NCI-H1694 treated with DMSO at 0.1 percent for 48 hours (cell line): ENCODE measurements at places on chromosomes 12 and 14.
A peak's percentile ranks its signal among the peaks of the same experiment; 100 is the strongest.

DNA sequence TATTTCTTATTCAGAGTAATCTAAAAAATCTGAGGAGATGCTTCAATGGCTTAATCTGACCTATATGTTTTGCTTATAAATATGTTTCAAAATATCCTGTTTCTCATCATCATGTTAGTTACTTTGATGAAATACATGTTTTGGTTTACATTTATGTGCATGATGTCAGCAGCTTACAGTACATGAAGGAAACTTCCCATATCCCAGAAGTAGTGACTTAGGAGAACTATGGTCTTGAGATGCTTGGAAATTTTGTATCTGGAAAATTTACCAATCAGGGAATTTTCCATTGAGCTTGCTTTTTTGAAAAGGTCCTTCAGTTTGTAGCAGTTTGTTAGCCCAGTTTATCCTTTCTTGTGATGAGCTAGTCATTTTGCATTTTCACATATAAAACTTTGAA, 73.3 kb downstream of the RASSF8 start:
- DNase-seq: no peak

DNA sequence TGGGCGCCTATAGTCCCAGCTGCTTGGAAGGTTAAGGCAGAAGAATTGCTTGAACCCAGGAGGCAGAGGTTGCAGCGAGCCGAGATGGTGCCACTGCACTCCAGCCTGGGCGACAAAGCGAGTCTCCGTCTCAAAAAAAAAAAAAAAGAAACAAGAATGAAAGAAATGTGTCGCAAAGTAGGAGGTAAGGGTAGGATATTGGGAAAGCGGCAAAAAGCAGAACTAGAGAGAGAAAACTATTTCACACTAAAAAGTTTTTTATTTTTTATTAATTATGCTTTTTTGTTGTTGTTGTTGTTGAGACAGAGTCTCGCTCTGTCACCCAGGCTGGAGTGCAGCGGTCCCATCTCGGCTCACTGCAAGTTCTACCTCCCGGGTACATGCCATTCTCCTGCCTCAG, 17.7 kb downstream of the SBNO1 start:
- no peak for DNase-seq

GRCh38 chr14:89279649-89280232, 137.3 kb downstream of the FOXN3 start:
- DNase-seq: no peak

- peak; percentile 23 for DNase-seq
These were observed 185.6 kb upstream of the C14orf180 start for GRCh38 chr14:104393898-104394381.

DNA sequence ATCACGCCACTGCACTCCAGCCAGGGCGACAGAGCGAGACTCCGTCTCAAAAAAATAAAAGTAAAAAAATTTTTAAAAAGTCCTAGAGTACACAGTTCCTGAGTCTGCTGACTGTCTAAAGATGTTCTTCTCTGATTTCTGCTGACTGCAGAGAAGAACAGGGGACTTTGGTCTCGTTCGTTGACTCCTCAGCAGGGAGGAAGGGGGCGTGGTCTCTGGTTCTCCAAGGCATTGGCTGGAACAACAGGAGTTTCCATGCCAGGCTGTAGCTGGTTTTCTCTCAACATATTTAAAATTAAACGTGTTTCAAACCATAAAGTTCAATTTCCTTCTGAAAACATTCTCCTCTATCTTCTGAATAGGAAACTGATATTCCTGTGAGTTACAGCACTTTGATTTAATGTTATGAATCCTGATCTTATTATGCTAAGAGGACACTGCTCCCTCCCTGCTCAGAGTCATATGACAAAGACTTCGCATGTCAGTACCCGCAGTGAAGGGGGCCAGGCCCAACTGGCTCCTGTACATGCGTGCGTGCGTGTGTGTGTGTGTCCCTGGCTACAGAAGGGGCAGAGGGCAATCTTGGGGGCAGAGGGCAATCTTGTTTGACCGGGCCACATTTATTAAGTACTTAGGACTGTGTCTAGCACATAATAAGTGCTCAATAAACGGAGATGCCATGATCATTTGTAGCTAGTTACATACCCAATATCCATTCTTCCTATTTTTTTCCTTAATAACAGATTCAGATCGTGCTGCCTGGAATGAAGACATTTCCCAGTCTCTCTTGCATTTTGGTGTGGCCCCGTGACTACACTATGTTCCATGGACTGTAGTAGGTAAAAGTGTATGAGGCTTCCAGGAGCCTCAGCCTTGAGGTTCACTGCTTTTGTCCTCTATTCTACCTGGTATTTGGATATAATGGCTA, 16.5 kb upstream of the HNF1A start:
- no peak for DNase-seq

DNA sequence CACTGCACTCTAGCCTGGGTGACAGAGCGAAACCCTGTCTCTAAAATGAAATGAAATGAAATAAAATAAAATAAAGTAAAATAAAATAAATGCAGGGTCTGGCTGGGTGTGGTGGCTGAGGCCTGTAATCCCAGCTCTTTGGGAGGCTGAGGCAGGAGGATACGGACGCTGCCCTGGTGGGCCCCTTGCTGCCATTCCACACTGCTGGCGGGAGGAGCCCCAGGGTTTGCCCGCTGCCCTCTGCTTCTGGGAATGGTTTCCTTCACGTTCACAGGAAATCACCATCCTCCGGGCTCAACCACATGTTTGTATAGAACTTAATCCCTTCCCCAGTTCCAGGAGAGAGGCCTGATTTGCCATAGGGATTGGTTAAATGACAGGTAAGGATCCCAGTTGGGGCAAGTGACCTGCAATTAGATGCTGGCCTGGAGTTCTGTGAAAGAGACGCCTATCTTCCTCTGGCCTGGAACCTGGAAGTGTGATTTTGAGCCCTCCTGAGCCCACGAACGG, 29.3 kb downstream of the CALM1 start:
- no peak for DNase-seq

GRCh38 chr12:20822415-20822814, 11.9 kb downstream of the SLCO1B3 start:
- DNase-seq: no peak

- no peak for DNase-seq
These were observed 65.4 kb downstream of the TAOK3 start for GRCh38 chr12:118307069-118307954.

DNA sequence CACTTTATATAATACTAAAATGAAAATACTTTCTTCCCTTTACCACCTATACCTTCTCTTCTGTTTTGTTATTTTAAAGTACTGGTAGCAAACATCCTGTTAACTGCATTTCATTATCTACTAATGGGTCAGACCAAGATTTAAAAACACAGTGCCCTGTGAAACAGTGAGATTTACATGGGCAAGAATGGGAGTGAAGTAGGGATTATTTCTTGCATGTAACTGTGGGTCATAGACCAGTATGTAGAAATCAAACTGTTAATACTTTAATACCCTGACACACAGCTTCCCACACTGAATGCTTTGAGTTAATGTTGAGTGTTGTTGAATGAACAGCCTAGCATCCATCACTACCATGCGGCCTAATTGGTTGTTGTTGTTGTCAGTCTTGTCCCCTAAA, 61.6 kb downstream of the PLEKHA5 start:
- DNase-seq: no peak

- DNase-seq: no peak
These were observed 14.9 kb downstream of the CKB start for GRCh38 chr14:103507751-103508150.

GRCh38 chr14:86084097-86084496, 554.2 kb downstream of the FLRT2 start:
- peak; percentile 47 for DNase-seq

DNA sequence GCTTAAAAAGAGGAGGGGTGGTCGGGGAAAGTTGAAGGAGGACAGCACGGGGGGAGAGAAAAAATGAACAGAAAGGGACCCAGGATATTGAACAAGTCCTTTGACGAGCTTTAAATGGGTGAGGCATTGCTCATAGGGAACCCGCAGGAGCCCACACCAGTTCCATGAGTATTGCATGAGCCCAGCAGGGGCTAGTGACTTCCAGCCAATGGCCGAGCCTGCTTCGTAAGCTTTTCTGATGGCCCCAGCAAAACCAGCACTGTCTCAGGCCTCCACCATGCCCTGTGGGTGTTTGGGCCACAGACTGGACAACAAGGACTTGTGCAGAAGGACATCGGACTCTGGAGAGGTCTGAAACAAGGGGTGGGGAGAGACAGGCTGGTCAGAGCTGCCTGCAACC, 109.5 kb downstream of the ZFP36L1 start:
- DNase-seq: no peak

DNA sequence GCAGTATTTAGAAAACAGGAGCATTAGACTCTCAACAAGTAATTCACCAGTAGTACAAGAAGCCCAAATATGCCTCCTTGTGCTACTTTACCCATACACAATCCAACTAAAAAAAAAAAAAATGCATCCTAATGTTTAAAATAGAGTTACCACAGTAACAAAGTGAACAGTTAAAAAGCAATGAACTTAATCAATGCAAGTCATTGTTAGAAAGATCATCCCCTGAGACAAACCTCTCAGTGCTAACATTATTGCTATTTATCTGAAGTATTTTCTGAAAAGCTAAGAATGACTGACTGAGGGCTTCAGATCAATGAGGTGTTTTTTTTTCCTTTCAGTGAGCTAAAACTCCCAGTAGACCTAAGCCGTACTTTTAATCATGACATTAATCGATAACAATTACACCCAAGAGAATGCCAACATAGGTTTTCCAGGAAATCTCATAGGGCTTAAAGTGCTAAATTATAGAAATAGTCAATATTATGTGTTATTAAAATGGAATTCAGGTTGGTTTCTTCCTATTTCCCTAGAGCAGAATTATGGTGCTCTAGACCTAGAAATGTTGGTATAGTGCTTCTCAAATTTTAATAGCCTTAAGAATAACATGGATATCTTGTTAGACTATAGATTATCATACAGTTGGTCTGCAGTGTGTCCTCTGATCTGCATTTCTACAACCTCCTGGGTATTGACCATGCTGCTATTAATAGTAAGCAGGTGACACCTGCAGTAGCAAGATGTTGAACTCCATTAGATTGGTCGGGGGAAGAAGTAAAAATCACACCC, 123.0 kb downstream of the PRKD1 start:
- no peak for DNase-seq

DNA sequence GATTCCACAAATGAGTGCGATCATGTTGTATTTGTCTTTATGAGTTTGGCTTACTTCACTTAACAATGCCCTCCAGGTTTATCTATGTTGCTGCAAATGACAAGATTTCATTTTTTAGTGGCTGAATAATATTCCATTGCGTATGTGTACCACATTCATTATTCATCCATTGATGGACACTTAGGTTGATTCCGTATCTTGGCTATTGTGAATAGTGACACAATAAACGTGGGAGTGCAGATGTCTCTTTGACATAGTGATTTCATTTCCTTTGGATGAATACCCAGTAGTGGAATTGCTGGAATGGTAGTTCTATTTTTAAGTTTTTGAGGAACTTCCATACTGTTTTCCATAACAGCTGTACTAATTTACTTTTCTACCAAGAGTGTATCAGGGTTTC, 23.5 kb downstream of the AKAP6 start:
- DNase-seq: no peak

DNA sequence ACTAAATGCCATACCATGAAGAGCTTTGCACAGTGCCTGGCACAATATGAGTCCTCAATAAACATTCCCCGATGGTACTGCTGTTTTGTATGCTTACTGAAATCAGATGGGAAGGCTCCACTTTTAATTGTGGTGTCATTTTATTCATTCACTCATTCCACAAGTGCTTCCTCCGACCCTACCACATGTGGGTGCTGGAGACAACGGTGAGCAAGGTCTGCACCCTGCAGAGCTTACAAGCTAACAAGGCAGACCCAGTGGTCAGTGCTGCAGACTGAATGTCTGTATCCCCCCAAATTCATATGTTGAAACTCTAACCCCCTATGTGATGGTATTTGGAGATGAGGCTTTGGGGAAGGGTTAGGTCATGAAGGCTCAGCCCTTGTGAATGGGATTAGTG, 48.3 kb downstream of the RFX4 start:
- DNase-seq: no peak

DNA sequence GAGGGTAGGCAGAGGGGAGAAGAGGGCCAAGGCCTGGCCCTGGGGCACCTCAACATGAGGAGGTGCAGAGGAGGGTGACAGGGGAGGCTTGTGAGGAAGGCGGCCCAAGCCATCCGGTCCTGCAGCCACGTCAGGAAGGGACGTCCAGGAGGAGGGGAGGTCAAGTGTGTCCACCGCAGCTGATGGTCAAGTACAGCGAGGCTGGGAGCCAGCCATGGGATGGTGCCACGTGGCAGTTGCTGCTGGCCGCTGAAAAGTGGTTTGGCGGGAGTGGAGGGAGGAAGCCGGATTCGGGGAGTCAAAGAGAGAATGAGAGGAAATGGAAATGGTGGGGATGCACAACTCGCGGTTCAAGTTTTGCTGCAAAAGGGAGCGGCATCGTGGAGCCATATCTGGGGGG, 41.2 kb downstream of the PRIMA1 start:
- no peak for DNase-seq

- no peak for DNase-seq
These were observed 308.4 kb upstream of the NAV3 start for GRCh38 chr12:77522247-77522646.

DNA sequence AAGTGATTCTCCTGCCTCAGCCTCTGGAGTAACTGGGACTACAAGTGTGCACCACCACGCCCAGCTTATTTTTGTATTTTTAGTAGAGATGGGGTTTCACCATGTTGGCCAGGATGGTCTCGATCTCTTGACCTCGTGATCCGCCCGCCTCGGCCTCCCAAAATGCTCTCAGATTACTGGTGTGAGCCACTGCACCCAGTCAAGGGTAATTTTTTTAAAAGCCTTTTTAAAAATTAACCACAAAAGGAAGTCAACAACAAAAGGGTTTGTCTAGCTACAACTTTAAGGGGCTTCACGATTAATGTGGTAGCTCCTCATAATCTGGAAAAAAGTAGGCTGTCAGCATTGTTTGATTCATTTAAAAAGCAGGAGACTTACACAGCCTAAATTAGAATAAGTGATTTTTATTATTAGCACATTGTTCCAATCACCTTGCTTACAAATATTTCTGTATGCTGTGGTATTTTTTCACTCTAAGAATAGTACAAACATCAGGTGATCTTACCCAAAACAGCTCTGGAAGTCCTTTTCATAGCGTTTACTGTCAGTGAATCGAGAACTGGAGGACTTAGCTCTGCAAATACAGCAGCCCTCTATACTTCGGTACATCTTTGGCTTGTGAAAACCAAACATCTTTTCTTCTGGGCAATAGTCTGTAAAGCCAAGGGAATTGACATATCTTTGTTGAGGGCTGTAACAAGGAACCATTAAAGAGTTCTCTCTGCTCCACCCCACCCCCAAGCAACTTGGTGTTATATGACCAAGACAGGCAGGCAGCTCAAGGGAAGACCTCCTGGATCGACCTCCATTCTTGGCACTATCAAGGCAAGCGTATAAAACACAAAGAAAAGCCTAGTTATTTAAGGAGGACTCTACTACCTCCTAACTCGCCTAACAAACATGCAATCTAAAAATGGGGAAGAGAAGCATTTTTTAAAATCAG, 28.1 kb downstream of the SINHCAF start:
- DNase-seq: no peak
